ENCODE measurements at places on chromosomes 7 and 10.

- no peak for DNase-seq
Observed at GRCh38 chr7:27297356-27297755, 54.8 kb downstream of the EVX1 start.

DNA sequence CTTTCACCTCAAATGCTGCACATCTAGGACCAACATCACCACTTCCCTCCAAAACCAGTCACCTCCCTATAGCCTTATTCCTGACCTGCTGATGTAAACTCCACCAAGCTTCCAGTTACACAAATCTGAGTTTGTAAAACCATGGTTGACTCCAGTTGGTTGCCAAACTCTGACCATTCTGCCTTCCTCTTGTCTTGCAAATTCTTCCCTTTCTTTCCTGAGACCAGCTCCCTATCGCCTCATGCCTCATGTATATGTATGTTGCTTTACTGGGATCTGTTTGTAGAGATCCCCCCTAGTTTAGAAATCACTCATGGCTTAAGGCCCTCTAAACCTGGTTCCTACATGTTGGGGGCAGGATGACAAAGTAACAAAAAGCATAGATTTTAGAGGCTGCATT is 31.3 kb downstream of the PAX2 start:
- DNase-seq: peak; percentile 27

DNA sequence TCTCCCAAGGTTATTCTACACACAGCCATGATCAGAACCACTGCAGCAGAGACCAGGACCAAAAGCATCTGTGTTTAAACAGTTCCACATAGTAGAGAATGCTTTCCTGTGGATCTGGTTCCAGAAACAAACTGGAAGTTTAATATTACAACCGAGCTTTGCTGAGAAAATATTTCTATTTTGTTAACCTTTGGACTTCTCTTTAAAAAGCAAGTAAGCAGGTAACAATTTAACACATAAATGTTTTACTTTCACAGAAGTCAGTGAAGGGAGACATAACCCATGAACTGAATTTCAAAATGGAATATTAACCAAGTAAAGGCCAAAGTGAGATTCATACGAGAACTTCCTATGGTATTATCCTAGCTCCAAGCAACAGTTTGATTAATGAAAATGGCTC is 98.6 kb upstream of the PHYHIPL start:
- no peak for DNase-seq

DNA sequence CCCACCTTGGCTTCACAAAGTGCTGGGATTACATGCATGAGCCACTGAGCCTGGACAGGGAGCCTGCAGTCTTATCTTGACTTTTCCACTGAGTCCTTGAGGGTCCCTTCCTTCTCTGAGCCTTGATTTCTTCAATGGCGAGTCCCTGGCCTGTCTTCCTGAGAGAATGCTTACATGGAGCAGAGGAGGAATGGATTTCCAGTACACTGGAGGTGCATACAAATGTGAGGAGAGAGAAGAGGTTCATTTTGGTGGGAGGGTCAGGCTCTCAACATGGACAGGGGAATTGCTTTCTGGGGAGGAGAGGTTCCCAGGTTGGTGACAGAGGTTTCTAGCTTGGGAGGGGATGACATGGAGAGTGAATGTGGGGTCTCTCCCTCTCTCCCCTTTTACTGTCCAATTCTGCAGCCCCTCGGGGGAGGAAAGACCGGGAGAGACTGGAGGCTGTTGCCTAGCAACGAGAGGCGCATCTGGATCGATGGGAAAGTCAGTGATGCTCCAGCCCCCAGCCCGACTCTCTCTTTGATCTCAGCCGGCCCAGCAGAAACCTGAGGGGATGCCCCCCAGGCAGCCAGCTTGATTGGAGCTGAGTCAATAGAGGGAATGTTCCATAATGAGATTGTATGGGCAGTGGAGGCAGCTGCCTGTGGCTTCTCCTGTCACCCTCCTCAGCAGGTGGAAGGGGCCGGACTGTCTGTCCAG is 14.8 kb downstream of the SRRM3 start:
- DNase-seq: no peak

- no peak for DNase-seq
Observed at GRCh38 chr7:110170841-110171240, 920.1 kb upstream of the LRRN3 start.
